ENCODE measurements at places on chromosomes 5 and 9.
A peak's percentile ranks its signal among the peaks of the same experiment; 100 is the strongest.

DNA sequence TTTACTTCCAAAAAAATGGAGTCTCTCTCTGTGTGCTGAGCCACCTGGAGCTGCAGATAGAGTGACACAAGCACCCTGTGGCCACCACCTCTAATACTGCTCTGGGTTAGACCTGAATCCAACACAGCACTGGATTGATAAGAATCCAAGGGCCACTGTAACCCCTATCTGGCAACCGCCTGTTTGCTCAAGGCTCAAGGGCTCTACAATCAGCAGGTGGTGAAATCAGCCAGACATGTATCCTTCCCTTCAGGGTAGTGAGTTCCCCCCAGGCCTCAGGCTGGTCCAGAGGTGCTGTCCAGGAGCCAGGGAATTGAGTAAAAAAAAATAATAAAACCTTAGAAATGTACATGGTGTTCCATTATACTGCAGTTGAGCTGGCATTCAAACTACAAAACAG lies 509.0 kb downstream of the KIF4B start:
- DNase-seq: no peak

DNA sequence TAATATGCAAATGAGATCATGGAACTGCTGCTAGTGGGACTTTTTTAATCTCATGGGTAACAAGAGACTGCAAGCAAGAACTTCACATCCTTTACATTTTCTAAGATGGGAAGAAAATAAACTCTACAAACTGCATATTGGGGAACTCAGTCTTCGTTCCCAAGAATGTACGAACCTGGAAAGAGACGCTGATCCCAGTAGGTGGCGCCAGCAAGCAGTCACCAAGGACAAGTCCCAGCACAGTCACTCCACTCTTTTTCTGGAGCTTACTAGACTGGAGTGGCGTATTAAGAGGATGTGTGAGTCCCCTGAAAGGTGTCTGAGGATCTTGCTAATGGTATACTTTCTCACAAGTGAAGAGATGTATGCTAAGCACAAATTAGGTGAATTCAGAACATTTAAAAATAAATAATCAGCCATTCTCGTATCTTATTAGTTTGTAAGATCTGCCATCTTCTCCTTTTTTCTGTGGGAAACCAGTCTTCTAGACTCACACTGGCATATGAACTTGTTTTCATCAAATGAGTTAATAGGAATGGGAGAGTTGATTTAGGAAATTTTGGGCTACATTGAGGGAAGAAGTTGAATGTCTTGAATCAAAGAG lies 16.0 kb upstream of the PUM3 start:
- DNase-seq: peak; percentile 26

DNA sequence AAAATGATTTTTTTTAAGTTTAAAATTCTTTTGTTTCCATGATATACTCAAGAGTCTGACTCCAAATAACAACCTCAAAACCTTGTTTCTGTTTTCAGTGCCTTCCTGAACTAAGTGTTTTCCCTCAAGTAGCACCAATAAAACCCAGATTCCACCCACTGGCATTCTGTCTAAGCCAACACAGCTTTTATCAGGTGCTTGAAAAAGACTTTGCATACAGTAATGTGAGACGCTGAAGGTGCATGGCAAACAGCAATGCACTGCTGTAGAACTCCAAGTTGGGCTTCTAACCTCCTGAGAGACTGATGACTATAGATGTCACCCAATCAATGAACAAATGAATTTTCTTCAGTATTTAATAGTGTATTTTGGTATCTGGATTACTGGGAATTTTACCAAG lies 95.7 kb downstream of the NFIB start:
- no peak for DNase-seq

GRCh38 chr5:72949481-72949880 lies 6.4 kb upstream of the FCHO2 start:
- DNase-seq: no peak

DNA sequence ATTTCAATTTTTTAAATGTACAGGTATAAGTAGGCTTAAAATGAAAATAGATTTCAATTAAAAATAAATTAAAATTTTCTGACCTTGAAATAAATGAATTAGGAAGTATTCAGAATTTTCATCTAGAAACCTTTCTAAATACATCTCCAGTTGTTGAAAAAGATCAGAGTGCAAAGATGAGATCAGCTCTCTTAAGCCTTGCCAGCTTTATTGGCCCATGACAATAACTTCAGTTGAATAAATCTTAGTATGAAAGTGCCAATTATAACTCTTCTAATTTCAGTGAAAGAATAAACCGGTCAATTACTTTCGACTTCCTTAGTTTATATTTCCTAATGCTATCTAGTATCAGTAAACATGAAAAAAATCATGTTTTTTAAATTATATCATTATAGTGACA lies 117.4 kb downstream of the FBXL17 start:
- DNase-seq: no peak

DNA sequence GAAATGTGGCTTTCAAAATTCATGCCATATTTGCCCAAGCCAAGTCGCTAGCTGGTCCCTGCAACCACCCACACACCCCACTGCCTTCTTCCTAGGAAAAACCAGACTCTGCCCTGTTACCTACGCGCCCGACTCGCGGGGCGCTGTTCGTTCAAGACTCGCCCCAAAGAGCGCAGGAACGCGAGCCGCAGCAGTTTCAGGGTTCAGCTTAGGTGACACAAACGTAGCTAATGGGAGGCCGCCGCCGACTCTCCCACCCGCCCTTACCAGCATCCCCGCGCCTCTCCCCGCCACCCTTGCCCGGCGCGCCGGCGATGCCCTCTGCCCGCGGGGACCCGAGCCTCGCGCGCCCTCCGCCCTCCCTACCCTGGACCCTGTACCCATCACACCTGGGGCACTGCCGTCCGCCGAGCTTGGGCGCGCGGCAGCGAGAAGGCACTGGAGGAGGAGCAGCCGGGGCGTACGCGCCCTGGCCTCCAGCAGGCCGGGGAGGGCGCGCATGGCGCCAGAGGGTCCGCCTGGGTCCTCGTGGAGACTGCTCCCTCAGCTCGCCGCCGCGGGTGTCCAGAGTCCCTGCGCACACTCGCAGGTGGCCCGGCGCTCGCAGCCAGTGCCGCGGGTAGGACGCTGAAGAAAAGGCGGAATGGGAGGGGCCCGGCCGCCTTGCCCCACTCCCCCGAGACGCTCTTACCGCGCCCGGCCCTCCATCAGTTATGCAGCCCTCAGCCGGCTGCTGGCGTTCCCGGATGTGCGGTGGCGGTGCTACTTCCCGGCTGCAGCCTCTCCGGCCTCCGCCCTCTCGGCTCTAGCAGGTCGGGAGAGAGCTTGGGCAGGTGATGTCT lies at the start of gene EMB:
Gene EMB (minus strand): TSS at position 638 of the 842 bp plus-strand sequence. CDS start 137 bp downstream, at position 501.
- peak; percentile 70 for DNase-seq

DNA sequence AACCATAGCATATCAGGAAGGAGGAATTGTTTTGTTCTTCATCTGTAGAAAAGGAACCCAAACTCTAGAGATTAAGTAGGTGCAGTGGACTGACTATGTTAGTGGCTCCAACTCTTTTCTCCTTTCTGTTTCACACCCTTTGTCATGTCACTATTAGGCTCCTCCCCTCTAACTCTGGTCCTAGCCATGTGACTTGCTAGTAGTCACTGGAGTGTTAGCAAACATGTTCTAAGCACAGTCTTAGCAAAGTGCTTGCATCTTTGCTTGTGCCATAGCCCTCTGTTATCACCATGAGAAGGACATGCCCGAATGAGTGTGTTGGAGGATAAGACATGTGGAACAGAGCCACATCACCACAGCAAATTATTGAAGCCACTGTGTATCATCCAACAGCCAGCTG lies 55.4 kb upstream of the PPP3R2 start:
- DNase-seq: no peak

- no peak for DNase-seq
Measured at GRCh38 chr5:33415811-33416354, 24.9 kb upstream of the TARS1 start.

- no peak for DNase-seq
Measured at GRCh38 chr9:86940774-86941173, 6.5 kb downstream of the GAS1 start.

DNA sequence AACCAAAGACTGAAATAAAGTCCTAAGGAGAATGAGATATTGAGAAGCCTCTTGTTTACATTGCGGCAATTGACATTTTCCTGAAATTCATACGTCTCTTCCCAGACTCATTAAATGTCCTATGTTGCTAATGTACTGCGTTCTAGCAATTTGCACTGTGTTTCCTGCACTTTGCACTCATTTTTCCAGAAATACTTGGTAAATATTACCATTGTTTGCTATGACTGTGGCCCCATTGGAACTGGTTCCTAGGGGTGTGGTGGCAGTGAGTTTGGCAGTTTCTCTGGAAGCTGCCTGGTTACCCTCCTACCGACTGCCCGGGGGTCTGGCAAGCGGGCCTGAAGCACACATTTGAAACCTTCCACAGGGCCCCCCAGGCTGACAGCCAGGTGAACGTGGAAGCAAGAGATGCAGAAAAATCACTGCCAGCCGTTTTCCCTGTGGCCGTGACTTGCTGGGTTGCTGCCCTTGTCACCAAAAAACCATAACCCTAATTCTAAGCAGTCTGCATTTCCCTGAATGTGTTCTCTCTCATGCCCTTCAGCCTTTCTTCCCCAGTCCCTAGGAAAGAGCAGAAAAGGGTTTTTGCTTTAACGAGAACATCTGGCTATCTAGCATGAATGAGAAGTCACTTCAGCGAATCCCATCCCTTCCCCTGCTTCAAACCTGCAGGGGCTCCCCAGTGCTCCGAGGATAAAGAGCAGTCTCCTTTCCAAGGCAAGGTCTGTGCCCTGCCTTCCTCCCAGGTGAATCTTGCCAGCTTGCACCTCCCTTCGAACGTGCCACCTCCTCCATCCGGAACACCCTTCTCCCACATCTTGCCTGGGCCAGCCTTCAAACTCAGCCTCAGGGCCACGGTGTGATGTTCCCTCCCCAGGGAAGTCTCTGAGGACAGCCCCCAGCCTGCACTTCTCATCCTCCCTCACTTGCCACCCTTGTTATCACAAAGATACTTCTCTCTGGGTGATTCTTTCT lies 84.2 kb downstream of the AK8 start:
- no peak for DNase-seq

- DNase-seq: no peak
Measured at GRCh38 chr5:131825404-131826013, 28.7 kb upstream of the FNIP1 start.

GRCh38 chr9:15403155-15403554 lies 19.5 kb upstream of the SNAPC3 start:
- no peak for DNase-seq

GRCh38 chr9:126488881-126489404 lies 124.8 kb upstream of the LMX1B start:
- DNase-seq: no peak

DNA sequence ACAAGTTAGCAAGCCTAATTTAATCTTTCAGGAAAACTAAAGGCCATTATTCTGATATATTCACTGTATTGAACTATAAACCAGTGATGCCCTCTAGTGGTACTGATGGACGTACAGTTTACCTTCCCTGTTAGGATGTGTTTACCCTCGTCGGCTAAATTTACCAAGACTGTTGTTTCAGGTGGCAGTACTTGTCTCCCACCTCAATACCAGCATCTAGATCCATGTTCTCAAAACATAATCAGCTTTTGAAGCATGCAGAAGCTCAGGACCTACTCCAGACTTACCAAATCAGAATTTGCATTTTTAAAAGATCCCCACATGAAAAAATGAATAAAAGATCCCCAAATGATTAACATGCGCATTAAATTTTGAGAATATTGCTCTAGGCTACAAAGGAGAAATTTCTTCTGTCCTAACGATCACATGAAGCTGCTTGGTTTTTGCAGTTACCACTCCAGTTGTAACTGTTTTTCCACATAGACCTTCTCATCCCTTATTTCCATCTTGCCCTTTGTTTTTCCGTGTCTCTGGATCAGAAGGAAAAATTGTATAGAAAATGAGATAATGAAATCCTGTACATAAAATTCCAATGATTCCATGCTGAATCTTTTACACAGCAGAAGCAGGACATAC lies 3.2 kb upstream of the BAAT start:
- no peak for DNase-seq

GRCh38 chr5:176812269-176813259 lies 2.2 kb downstream of the UNC5A start:
- DNase-seq: no peak

GRCh38 chr5:174843263-174844250 lies 119.2 kb downstream of the MSX2 start:
- DNase-seq: no peak

DNA sequence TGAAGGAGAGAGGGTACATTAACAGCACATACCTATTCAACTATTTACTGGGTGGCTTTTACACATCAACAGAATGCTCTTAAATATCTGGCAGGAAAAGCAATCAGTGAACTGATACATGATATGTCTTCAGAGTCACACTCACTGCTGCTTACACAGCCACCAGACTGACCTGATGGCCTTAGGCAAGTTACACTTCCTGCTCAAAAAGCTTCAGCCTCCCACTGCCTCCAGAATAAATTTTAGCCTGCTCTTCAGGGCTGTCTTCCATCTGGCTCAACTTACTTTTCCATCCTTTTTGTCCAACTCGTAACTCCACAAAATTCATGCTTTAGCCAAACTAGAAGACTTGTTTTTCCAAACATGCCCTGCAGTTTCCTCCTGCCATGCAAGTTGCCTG lies 10.7 kb downstream of the LOX start:
- DNase-seq: no peak

DNA sequence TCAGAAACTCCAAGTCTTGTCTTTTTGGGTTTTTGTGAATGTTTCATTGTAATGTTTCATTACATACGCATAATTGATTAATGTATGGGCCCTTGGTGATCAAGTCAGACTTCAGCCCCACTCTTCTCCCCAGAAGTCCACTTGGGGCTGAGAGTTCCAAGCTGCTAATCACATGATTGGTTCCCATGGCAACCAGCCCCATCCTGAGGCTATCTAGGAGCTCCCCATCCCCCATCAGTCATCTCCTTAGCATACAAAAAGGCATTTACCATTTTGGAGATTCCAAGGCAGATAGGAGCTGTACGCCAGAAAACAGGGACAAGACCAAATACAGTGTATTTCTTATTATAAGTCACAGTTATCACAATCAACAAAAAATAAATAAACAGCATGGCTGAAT lies 22.9 kb upstream of the SYK start:
- no peak for DNase-seq

GRCh38 chr5:73977146-73977545 lies 351.1 kb downstream of the ARHGEF28 start:
- DNase-seq: no peak

- no peak for DNase-seq
Measured at GRCh38 chr5:95734906-95735305, 3.8 kb downstream of the RHOBTB3 start.

- no peak for DNase-seq
Measured at GRCh38 chr5:93649234-93649900, 66.3 kb downstream of the NR2F1 start.

DNA sequence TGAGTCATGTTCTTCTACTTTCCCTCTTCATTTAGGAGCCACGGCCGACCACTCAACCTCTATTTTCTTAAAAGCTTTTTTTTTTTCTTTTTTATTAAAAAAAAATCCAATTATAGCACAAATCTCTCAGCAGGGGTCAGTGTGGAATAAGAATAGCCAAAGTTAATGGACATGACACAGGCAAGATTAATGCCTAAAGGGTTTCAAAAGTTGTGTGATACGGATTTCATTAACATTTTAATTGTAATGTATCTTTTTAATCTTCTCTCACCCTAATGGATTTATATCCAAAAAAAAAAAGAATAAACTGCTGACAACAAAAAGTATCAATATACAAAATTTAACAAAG lies 5.4 kb downstream of the NACC2 start:
- DNase-seq: no peak

Measured in T-helper 9 cell (primary cell).